ENCODE measurements at places on chromosomes 1 and 21.

GRCh38 chr1:172323686-172324085 lies 96.8 kb upstream of the C1orf105 start:
- DNase-seq, result no peak

- no peak for DNase-seq
These were observed 88.5 kb downstream of the CEP350 start for GRCh38 chr1:180042988-180043622.

- no peak for DNase-seq
These were observed 314.0 kb downstream of the PTPRU start for GRCh38 chr1:29550119-29550841.

DNA sequence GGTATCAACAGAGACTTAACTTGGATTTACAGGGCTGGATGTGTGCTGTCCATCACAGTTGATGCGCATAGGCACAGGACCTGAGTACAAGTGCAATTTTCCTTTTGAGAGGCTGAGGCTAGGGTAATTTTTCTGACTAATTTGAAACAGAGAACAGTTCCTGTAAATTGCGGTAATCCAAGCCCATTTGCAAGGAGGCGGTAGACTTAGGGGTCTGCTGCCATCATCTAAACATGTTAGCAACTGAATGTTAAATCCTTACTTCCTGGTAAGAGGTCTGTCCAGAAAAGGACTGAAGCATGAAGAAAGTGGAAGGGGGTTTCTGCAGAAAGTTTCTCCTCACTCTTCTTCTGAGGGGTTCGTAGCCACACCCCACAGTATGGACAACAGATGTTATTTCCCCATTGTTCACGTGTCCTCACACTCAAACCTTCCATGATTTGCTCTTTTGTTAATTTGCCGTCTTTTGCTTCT lies 23.7 kb upstream of the C1orf198 start:
- no peak for DNase-seq

- DNase-seq, result no peak
These were observed 62.1 kb downstream of the SKI start for GRCh38 chr1:2290171-2290578.

GRCh38 chr1:87292684-87293493 lies 35.8 kb upstream of the LMO4 start:
- no peak for DNase-seq

GRCh38 chr1:40703316-40703715 lies 11.8 kb downstream of the NFYC start:
- DNase-seq, result no peak

DNA sequence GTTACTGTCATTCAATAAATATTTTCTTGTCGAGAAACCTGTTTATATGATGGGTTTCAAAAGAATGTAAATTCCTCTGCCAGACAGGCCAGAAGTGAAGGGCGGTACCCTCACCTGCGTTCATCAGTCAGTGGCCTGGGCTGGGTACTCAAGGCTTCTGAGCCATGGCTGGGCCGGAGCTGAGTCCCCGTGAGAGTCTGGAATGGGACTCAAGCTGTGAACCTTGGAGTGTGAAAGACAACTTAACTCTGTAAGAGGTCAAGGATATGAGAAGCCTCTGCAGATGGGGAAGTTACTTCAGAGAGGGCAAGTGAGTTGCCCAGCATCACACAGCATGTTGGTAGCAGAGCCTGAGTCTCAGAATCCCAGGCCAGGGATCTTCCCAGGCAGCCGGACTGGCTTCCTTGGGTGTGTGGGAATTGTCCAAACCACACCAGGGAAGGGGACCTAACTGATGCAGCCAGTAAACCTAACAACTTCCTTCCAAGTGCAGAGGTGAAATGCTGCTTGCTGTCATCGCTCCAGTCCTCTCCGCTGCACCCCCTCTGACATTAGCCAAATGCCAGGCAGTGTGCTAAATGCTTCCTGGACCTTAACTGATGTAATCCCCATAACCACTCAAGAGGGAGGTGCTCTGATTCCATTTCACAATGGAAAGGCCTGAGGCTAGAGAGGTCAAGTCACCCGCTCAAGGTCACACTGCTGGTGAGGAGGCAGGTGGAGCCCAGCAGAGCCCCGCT lies 4.8 kb downstream of the DISP3 start:
- no peak for DNase-seq

DNA sequence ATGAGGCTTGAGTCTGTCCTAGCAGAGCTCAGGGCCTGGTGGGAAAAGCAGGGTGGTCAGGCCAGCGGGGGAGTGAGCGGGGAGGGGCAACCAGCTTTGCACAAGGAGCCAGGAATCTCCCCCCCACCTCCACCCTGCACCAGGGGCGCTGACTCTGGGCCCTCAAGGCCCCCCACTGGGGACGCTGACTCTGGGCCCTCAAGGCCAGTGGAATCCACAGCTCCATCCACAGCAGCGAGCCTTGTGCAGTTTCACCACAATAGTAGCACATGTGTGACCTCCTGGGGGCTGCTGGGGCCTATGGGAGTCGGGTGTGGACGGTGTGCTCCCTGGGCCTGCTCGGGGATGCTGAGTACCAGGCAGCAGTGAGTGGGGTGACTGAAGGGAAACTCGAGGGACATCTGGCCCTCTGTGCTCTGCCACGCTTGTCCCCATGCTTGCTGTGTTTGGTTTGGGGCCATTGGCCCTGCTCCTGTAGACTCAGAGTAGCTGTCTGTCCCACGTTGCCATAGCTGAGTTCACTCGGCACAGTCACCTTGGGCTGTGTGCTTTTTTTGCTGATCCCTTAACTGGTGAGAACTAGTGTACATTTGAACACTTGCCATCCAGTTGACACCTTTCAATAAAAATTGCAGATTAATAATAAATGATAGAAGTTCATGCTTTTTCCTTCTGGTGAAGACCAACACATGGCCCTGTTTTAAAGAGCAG lies 89.2 kb downstream of the ADARB1 start:
- no peak for DNase-seq

- DNase-seq, result no peak
These were observed 35.9 kb downstream of the RGSL1 start for GRCh38 chr1:182485861-182486260.

DNA sequence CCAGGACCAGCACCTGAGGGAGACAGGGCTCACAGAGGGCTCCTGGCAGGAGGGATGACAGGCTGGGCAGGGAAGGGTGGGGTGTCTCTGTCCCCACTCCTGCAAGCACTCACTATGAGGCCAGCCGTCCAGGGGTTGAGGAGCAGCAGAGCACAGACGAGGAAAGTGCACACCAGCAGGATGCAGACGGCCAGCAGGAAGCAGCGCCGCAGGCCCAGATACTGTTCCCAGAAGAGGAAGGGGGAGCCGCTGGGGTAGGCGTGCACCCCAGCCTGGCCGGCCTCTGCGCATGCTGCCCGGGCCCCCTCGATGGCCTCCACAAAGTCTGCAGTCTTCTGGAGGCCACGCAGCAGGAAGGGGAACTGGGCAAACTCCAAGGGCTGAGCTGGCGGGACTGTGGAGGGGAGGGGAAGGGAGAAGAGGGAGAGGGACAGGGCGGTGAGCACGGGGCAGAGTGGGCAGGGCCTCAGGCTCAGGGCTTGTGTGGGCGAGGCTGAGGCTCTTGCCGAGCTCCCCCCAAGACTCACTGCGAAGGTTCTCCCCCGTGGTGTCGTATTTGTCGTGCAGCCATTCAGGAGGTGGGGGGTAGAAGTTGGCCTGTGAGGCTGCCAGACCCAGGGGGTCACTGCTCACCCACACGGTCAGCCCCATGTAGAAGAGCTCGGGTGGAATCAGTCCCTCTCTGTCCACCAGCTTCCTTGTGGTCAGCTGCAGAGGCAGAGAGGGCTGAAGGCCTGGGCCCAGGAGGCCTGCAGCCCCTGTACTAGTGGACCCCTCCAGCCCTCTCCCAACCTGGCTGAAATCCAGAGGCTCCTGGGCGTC lies 16.5 kb downstream of the PTCH2 start:
- no peak for DNase-seq

- DNase-seq, result no peak
These were observed 2.5 kb downstream of the CGN start for GRCh38 chr1:151513626-151514121.

GRCh38 chr1:108715932-108716331 lies 3.2 kb downstream of the FNDC7 start:
- DNase-seq, result no peak

DNA sequence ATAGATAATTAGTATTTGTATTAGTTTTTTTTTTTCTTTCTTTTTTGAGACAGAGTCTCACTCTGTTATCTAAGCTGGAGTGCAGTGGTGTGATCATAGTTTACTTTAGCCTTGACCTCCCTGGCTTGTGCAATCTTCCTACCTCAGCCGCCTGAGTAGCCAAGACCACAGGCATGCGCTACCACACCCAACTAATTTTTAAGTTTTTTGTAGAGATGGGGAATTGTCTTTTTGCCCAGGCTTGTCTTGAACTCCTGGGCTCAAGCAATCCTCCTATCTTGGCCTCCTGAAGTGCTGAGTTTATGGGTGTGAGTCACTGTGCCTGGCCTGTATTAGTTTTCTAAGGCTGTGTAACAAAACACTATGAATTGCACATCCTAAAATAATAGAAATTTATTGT lies 58.3 kb downstream of the MSH4 start:
- DNase-seq, result no peak

DNA sequence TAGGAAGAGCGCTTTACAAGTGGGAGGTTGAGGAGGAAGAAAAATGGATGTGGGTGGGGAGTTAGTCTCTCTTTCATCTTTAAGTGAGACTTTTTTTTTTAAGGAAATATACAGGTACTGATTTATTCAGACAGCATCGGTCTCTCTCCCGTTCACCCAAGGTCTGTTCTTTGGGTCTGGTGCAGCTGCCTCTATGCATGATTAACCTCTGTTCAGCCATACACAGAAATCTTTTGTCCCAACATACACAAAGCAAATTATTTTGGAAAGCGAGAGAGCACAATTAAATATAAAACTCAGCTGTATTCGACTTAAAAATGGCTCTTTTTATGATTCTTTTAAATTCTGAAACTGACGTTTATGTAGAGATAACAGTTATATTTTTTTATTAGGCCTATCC lies 11.0 kb downstream of the PROX1 start:
- no peak for DNase-seq

DNA sequence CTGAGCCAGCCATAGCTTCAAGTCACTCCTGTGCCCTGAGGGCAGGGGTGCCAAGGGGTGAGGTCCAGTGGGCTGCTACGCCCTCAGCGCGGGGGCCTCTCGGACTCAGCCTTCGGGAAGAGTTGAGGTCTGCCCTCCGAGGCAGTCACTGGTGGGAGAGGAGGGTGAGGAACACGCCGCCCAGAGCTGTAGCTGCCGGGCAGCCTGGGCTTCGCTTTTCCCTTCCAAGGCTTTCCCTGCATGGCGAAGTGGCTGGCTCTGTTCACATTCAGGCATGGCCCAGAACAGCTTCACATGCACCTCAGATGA lies 43.0 kb upstream of the C1orf174 start:
- DNase-seq, result no peak

DNA sequence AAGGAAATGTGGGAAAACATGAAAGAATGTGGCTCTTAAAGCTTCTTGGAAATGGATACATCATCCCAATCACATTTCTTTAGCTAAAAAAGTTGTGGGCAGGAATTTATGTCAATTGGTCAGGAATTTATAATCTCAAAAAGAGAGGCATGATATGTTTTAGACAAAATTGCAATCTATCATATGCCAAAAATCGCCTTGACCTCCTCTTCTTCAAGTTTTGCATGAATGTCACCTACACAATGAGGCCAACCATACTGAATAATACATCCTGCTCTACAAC lies 42.4 kb downstream of the ATP6V1G3 start:
- DNase-seq, result no peak

DNA sequence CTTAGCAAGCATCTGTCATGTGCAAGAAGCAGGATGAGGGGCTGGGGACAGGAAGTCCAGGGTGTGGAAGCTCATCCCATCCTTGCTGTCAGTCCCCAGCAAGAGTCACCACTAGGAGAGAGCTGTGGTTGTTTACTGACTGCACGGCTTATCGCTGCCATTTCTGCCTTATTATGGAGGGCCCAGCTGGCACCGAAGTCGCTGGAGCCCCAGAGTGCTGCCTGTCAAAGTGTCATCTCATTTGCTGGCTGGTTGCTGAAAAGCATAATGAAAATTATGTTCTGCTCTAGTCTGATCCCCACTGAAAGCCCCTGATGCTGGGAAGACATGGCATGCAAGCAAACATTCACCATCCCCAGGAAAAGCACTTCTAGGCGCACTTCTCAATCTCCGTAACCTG lies 642.7 kb downstream of the NPHP4 start:
- DNase-seq, result no peak

DNA sequence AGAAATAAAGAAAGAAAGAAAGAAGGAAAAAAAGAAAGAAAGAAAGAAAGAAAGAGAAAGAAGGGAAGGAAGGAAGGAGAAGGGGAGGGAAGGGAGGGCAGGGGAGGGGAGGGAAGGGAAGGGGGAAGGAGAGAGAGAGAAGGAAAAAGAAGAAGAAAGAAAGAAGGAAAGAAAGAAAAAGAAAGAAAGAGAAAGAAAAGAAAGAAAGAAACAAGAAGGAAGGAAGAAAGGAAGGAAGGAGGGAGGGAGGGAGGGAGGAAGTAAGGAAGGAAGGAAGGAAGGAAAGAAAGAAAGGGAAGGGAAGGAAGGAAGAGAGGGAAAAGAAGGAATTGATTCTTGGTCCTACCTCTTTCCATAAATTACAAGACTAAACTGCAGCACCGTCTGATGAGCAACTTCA lies 186.1 kb downstream of the URB2 start:
- no peak for DNase-seq

DNA sequence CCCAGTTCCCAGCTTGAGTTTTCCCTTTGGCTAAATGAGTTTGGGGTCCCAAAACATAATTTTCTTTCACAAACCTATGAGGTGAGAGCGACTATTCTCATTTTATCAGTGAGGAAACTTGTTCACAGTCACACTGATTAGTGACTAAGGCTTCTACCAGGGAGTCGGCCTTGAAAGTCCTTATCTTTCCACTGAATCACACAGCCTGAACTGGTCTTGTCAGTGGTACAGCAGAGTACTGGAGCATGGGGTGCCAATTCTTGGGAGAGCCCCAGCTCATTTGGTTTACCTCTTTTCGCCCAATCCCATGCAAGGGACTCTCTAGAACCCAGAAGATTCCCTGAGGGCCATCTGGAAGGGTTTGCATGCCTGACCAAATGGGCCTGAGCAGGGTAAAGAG lies 16.9 kb downstream of the HSD3B2 start:
- no peak for DNase-seq

GRCh38 chr1:212218065-212218464 lies 67.1 kb upstream of the PPP2R5A start:
- DNase-seq, result no peak

DNA sequence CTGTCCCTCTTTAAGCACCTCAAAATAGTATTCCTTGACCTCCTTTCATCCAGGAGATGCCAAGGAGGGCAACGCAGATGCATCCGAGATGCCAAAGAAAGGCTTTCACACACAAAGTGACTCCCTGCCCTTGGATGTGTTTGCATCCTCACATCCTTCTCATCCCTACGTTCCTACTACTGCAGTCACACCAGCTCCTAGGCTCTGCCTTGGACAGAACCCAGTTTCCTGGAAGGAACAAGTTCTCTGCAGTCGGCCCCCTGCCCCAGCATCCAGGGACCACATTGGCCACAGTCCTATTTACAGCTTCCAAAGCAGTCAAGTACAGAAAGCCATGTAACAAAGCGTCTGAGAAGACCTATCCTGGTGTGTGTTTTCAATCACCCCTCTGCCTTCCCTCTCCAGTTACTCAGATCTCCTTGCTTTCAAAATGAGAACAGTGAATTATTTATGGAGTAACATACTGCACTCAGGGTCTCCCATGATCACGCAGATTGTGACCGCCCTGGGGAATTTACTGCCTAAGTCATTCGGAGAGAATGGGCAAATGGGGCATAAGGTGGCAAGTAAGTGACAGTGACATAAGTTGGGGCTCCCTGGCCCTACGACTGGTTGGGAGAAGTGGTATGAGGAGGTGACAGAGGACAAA lies 21.8 kb upstream of the SRP9 start:
- DNase-seq, result no peak

Data from hypothalamus (tissue), 51 donors.